ENCODE measurements at places on chromosomes 3 and 15.

DNA sequence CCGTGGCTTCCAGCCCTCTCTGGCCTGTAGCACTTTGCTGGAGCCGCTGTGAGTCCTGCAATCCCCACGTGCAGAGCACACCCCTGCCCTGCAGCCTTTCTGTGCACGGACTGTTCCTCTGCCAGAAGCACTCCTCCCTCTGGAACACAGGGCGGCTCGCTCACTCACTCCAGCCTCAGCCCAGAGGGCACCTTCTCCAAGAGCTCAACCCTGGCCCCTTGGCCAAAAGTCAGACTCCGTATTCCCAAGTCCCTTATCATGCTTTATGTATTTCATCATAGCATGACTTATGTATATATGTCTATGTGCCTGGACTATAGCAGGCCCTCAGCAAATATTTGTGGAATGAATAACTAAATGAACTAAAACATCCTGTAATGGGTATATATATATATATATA is 63.2 kb downstream of the ASB7 start:
- no peak for DNase-seq

DNA sequence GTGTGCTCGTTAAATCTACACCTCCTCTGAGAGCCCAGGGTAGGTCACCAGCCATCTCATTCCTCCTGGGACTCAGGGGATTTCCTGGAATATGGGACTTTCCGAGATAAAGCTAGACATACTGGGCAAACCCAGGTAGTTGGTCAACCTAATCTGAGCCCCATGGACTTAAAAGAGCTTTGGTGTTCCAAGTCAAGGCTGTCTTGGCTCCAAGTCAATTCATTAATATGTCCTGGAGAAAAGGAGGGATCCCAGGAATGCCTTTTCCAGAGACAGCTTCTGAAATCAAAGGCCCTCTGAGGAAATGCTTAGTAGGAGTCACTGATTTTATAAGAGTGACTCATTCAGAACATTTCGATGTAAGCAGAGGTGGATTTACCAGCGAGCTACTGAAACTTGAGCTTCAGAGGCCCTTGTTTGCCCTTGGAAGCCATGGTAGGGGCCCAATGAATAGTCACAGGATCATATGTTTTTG is 137.3 kb upstream of the UBE2E1 start:
- DNase-seq, result no peak

GRCh38 chr3:48478626-48479555 is 25.1 kb downstream of the SHISA5 start:
- no peak for DNase-seq

GRCh38 chr15:81061490-81062253 is 60.9 kb downstream of the TLNRD1 start:
- no peak for DNase-seq

DNA sequence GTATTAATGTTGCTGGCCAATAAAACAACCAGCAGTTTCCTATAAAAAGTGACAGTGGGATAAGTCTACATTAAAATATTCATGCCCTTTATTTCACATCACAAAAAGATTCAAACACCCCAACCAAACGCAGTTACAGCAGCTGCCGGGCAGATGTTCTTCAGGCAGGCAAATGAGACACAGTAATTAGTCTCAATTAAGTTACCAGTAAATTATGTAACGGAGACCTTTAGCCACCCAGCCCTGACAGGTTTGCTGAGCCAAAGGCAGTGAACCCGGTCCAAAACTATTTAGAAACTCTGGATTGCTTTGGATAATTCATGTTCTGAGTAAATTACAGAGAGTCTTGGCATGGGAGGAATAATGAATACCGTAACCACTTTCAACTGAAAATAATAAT is 289.2 kb upstream of the LYSMD4 start:
- DNase-seq, result no peak

DNA sequence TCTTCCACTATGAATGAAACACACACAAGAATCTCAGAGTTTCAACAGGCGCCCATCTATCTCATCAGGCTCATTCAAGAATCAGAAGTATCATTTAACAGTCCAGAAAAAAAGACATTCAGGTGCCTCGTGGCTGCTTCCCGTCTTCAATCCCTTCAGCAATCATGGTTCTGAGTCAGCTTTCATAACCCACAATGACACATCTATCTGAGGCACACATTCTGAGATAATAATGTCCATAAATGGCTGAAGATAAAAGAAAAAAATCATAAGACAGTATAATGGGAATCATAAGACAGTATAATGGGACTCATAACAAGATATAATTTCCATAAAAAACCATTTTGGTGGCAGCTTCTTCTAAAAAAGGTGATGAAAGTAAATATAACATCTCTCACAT is 52.4 kb downstream of the TNIK start:
- DNase-seq, result no peak

DNA sequence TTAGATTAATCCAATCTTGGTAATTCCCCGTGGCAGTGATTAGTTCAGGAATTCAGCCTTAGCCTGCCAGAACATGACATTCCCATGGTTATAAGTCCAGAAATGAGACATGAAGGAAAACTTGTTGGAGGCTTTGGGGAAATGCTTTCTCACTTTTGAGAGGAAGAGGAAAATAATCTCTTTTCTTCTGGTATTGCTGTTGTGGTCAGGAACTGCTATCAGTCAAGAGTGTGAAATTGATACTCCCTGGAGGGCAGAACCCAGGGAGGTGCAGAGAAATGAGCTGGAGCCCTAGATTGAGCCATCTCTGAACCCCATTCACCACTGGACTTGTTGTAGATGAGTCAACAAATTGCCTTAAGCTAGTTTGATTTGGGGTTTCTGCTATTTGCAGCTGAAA is 38.6 kb upstream of the APH1B start:
- no peak for DNase-seq

GRCh38 chr3:135106445-135106844 is 311.4 kb downstream of the EPHB1 start:
- DNase-seq, result no peak

- no peak for DNase-seq
Measured at GRCh38 chr3:147341727-147342126, 64.6 kb downstream of the ZIC4 start.

GRCh38 chr3:130601442-130601971 is 84.5 kb downstream of the COL6A6 start:
- no peak for DNase-seq

DNA sequence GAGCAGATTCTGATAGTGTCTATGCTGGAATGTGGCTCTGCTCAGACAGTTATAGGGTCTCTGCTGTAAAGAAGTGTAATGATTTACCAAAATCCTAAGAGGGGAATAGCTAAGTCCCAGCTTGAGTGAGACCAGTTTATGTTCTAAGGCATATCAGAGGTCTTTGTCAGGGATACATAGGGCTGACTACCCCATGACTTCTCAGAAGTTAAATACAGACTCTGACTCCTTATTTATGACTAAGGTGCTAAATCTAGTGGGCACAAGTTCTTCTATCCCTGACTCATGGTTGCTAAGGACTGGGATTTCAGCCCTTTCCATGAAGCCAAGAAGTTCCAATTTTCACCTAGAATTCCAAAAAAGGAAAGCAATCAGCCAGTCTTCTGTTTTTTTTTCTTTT is 192.6 kb upstream of the POU1F1 start:
- no peak for DNase-seq

GRCh38 chr15:50353251-50353974 is 1.6 kb downstream of the GABPB1 start:
- no peak for DNase-seq

DNA sequence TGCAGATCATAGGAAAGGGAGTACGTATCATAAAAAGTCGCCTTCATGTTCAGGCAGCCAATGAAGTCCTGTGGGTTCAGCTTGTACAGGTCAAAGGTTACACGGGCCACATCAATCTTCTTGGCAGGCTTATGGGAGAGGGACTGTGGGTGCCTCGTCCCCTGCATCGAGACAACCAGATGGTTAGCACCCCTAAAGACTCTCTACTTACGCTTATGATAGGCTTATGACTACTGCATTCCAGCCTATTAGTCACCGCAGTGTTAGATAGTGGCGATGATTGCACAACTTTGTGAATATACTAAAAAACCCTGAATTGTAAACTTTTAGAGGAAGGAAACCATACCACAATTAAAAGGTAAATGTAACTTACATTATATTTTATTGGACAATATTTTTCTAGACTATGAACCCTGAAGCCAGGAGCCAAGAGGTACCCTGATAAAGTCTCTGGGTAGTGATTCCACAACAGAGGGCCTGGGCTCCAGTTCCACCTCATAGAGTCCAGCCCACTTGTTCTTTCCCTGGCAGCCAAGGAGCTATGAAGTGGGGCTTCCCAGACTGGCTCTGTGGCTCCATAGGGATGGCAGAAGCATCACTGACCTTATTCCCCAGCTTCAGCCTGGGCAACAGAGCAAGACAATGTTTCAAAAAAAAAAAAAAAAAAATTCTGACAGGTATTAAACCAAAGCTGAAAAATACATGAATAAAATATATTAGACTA is 2.5 kb upstream of the FANCD2 start:
- no peak for DNase-seq

DNA sequence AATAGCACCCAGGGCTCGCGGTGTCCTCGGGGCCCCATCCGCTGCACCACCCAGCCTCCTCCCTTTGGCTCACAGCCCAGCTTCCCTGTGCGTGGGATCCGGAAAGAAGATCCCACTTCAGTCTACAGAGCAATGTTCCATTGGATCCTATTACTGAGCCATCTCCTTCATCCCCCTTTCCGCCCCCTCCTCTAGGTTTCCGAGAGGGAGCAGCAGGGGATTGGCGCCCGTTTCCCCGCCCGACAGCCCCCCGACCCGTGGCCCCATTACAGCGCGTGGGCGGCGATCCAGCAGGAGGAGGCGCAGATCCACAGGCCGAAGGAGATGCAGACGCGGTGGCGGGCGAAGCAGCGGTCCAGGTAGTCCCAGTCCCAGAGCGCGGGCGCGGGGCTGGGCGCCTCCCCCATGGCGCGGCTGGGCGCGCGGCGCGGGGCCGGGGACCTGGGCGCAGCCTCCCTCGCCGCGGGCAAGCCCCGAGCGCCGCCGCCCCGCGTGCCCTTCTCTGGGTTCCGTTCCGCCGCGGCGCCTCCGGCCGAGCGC is 340 bp downstream of the TMEM44 start:
- no peak for DNase-seq

DNA sequence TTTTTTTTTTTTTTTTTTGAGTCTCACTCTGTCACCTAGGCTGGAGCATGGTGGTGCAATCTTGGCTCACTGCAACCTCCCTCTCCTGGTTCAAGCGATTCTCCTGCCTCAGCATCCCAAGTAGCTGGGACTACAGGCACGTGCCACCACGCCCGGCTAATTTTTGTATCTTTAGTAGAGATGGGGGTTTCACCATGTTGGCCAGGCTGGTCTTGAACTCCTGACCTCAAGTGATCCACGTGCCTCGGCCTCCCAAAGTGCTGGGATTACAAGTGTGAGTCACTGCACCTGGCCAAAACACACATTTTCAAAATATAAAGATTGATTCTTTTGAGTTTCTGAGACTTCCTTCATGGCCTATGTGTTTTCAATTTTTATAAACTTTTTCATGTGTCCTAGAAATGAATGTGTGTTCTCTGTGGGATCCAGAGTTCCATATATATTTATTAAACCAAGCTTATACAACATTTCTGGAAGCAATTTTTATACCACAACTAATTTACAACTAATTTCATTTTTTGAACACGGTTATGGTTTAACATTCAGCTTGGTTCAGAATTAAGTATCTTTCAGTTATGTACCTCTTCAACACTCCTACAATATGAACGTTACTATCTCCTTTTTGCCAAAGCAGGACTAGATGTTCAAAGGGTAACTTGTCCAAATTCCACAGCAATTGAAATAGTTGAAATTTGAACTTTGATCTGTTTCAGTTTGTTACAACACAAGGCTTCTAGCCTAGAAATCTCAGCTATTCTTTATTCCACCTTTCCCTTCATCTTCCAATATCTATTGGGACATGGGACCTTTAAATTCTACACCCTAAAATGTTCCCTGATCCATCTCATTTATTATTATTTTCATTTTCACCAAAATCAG is 1.5 kb downstream of the ACAD11 start:
- no peak for DNase-seq

DNA sequence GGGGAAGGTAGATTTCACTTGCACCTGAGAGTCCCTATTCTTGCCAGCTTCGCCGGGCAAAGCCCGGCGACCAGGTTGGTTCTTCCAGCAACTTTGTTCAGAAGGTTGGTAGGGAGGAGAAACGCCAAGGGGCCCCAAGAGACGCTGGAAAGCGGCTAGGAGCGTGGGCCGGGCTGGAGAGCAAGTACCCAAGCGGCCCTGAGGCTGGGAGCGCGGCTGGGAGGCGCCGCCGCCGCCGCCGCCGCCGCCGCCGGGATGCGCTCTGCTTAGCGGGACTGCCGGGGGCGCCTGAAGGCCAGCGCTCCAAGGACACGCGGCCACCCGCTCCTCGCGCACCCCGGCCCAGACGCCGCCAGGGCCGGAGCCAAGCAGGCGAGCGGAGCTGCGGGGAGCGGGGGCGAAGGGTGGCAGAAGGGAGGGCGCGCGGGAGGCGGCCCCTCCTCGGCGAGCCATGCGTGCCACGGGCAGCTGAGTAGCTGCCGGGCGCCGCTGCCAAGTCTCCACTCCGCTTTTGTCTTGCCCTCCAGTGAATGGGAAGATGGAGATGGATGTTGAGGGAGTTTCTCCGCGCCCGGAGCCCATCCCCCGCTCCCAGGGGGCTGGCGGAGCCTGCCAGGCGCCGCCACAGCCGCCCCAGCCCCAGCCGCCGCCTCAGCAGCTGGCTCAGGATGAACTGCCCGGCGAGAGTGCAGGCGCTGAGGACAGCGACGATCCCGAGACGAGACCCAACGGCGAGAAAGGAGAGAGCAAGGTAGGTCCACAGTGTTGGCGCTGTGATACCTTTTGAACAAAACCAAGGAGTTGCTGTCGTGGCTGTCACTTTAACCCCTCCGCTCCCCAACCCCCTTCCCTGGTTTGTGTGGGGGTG is 227.4 kb upstream of the AZI2 start:
- DNase-seq, result no peak

GRCh38 chr3:179373938-179374337 is 26.4 kb downstream of the MFN1 start:
- DNase-seq, result no peak

DNA sequence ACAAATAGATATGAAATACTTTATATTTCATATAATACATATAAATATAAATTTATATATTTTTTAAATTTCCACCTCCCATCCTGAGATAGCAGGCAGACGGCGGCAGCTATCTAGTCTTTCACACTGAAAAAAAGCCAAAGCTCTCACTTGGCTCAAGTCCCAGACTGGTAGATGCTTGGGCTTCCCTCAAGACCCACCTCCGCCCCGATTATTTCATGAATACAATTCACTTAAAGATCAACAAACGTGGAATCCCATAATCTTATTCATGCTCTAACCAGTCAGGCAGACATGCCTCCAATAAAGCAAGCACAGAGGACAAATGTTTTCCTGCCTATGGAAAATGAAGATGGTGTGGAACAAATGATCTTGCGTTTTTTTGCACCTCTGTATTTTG is 275.9 kb upstream of the NR2F2 start:
- DNase-seq, result no peak

GRCh38 chr3:172098698-172099494 is 59.5 kb downstream of the FNDC3B start:
- DNase-seq, result no peak
